ENCODE measurements at places on chromosomes 11 and 22.

DNA sequence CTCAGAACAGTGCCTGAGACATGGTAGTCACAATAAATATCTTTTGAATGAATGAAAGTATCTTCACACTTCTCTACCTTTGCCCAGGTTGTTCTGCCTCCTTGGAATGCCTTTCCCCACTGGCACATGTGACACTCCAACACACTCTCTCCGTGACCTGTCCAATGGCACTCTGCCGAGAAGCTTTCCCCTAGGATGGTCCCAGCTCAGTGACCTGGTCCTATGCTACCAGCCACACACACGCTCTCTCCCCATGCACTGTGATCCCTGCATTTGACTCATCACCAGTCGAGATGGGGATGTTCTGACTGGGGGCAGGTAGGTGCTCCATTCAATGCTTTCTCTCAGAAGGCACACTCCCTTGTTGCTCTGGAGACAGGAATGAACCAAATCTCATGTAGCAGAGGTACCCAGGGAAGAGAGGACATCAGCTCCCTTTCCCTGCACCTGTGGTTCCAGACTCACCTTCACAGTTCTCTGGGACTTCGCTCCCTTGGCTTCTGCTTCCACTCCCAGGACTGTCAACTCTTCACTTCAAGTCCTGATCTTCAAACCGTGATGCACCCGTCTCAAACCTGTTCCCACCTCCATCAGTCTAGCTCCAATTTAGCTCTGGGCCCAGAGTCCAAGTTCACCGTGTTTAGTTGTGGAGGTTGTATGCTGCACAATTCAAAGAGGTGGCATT is 30.7 kb upstream of the LMO1 start:
- DNase-seq: no peak

DNA sequence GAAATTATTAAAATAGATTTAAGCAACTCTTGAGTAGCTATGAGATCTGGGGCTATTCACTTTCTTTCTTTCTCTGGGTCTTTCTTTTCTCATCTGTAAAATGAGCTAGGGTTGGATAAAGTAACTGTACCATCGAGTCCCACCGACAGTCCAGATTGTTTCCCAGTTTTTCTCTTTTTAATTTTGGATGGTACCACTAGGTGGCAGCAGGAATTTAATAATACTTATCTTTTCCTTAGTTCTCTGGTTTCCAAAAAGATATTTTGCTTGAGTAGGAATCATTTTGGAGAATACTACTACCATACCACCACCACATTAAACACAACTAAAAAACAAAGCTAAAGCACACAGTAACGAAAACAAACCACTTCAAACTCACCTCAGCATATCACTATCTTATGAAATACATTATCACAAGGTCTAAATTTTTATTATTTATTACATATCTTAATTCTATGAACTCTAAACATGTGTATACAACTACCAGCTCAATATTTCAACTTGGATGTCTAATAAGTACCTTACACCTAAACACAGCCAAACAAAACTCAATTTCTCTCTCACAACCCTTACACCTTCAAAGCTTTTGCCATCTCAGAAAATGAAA is 584.0 kb downstream of the KCNA4 start:
- no peak for DNase-seq

DNA sequence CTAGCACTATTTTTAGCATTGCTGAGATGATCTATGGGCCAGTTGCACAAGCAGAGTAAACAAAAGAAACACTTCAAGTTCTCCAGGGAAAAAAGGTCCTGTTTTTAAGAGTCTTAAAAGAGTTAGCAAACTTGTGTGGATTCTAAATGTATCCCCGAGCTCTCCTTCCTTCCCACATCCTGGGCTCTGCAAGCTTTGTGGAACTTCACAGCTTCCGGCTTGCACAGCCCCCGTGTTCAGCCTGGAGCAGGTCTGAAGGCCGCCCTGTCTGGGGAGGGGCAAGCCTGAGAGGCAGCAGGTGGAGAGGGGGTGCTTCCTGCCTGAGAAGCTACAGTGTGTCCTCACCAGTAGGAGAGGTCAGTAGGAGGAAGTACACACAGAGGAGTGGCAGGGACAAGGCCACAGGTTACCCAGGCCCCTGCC is 35.1 kb upstream of the SUSD2 start:
- no peak for DNase-seq

GRCh38 chr11:35748644-35749043 is 86.1 kb downstream of the TRIM44 start:
- no peak for DNase-seq

- DNase-seq: no peak
These were observed 1350.5 kb downstream of the TBC1D22A start for GRCh38 chr22:48112687-48113521.

All from kidney epithelial cell (primary cell).